ENCODE measurements at places on chromosomes 1 and 21.

DNA sequence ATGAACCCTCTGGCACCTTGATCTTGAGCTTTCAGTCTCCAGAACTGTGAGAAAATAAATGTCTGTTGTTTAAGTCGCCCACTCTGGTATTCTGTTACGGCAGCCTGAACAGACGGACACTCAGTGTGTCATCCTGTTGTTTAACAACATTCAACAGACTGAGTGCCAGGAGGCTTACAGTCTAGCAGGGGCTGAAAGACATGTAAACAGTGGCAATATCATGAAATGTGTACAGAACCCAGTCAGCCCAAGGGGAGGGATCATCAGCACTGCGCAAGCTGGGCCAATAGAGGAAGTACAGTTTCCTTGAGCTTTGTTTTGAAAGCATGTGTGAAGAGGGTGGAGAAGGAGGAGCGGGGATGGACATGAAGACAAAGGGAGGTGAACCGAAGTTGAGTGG is 13.6 kb downstream of the DIP2A start:
- no peak for DNase-seq

GRCh38 chr21:34343838-34344381 is 19.9 kb upstream of the KCNE2 start:
- DNase-seq, result no peak

- DNase-seq, result no peak
Observed at GRCh38 chr21:29075706-29076466, 2.4 kb upstream of the CCT8 start.

DNA sequence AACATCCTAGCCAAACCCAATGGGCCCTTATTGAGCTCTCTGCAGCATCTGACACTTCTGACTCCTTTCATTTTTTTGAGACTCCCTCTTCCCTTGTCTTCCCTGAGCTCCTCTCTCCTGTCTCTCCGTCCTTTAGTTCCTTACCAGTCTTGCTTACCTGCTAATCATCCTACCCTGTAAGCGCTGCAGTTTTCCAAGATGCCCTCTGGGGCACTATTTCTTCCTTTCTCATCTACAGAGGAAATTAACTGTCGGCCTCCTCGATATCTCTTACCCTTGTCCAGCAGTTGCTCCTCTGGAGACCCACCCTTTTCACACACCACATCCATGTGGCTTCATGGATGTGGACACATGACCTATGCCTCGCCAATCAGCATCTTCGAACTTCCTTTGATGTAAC is 6.8 kb downstream of the GPR161 start:
- DNase-seq, result no peak

DNA sequence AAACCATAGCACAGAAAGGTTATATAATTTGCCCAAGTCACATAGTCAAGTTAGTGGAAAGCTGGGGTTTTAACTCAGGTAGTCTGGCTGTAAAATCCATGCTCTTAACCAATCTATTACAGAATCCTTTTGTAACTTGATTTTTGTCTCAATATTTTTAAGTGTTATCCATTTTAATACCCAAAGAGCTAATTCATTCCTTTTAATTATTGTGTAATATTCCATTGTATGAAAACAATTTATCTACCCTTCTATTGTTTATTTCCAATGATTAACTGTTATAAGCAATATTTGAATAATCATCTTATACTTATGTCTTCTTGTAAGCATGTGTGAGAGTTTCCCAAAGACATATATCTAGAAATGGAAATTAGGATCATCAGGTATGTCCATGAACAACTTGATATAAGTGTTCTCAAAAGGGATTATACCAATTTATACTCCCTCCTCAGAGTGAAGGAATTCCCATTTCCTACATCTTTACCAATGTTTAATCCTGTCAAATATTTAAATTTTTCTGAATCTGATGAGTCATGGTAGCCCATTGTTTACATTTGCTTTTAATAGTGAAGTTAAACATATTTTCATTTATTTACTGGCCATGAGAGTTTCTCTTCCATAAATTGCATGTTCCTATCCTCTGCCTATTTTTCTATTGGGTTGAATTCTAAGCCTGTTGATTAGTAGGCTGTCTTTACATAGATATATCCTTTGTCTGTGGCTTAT is 13.9 kb downstream of the TEX50 start:
- no peak for DNase-seq

DNA sequence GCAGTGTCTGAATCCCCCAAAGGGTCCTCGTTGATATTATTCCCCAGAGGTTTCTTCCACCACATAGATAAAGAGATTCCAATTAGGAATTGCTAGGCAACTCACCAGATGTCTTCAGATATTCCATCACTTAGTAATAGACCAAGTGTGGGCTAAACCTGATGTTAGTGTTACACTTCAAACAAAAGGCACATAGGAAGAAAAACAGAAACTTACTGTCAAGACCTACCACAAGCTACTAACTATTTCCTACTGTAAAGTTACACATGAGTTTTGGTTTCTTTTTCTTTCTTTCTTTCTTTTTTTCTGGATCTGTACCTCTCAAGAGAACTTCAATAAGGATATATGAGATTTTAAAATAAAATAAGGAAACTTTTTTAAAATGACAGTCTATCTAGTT is 879.1 kb upstream of the NEGR1 start:
- no peak for DNase-seq

- no peak for DNase-seq
Observed at GRCh38 chr21:25904044-25904695, 169.4 kb downstream of the GABPA start.

- no peak for DNase-seq
Observed at GRCh38 chr1:83961571-83962295, 37.2 kb downstream of the TTLL7 start.

DNA sequence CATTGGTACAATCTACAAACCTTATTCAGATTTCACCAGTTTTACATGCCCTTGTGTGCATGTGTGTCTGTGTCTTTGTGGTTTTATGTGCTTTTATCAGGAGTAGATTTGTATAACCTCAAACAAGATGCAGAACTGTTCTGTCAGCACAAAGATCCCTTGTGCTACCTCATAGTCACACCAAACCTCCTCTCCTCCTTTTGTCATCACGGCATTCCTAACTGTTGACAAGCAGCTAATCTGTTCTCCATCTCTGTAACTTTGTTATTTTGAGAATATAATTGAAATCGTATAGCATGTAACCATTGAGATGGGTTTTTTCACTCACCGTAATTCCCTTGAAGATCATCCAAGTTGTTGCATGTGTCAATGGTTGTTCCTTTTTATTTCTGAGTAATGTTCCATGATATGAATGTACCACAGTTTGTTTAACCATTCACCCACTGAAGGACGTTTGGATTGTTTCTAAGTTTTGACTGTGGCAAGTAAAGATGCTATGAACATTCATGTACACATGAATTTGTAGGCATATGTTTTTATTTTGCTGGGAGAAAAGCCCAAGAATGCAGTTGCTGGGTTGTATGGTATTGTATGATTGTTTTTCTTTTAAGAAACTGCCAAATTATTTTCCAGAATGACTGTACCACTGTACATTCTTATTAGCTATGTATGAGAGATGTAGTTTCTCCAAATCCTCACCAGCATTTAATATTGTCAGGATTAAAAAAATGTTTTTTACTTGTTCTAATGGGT is 78.1 kb upstream of the B3GALT2 start:
- DNase-seq, result no peak

GRCh38 chr1:28718166-28718565 is 18.6 kb upstream of the YTHDF2 start:
- DNase-seq, result no peak

DNA sequence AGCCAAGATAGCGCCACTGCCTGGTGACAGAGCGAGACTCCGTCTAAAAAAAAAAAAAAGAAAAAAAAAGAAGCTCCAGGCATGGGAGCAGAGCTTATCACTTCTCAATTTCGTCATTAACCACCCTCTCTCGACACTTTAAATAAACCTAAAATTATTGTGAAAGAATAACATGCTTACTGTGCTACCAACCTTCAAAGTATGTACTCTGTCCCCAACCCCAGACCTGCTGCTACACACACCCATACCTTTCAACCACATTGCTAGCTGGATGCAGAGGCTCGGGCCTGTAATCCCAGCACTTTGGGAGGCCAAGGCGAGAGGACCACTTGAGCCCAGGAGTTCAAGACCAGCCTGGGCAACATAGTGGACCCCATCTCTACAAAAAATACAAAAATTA is 38.7 kb downstream of the GNPAT start:
- DNase-seq, result no peak

GRCh38 chr1:85259912-85260274 is 431 bp upstream of the C1orf52 start:
- no peak for DNase-seq

DNA sequence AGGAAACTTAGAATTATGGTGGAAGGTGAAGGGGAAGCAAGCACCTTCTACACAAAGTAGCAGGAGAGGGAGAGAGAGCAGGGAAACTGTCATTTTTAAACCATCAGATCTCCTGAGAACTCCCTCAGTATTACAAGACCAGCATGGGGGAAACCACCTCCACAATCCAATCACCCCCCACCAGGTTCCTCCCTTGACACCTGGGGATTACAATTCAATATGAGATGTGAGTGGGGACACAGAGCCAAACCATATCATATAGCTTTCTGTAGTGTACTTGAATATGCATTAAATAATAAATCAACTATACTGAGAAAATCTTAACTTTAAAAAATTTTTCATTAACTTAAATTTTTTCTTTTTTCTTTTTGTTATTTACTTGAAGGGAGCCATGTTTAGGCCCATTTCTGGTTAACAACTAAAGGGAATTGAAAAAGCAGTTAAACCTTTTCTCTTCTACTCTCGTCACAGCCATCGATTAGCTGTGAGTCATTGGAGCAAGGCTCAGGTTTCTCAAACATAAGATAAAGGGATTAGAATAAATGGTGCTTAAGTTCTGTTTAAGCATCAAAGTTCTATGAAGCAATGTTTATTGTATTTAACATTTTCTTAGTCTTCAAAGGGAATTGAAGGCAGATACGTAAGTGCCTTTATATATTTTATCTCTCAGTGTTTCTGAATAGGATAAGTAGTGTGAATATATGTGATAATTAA is 72.2 kb upstream of the DPT start:
- no peak for DNase-seq

DNA sequence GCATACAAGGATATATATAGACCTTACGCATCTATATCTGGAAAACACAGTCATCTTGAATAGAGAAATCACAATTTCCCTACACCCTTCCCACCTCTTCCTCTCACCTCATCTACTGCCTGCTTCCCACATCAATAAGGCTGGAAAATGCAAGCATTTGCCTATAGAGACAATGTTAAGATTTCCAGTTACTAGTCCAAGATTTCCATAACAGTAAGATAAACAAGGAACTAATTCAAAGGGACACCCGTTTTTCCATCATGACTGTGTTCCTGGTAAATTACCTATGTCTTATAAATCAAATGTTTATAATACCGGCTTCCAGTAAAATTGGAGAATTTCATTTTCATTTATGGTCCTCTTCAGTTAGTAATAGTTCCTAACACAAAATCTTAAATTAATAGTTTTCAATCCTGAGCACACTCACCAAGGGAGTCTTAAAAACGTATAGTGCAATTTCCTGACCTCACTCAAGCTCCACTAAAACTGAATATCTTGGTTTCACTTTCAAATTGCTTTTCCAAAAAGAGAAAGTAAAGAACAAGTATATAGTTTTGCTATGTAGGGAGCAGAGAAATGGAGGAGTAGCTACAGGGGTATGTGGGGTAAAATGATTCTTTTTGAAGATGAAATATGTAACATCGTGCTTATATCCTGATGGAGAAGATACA is 398.7 kb downstream of the PLPP3 start:
- DNase-seq, result no peak

- no peak for DNase-seq
Observed at GRCh38 chr1:183226963-183227362, 40.9 kb downstream of the LAMC2 start.

- no peak for DNase-seq
Observed at GRCh38 chr21:45237401-45237800, 50.3 kb downstream of the POFUT2 start.

- DNase-seq, result no peak
Observed at GRCh38 chr1:16145662-16146278, 10.1 kb downstream of the EPHA2 start.

DNA sequence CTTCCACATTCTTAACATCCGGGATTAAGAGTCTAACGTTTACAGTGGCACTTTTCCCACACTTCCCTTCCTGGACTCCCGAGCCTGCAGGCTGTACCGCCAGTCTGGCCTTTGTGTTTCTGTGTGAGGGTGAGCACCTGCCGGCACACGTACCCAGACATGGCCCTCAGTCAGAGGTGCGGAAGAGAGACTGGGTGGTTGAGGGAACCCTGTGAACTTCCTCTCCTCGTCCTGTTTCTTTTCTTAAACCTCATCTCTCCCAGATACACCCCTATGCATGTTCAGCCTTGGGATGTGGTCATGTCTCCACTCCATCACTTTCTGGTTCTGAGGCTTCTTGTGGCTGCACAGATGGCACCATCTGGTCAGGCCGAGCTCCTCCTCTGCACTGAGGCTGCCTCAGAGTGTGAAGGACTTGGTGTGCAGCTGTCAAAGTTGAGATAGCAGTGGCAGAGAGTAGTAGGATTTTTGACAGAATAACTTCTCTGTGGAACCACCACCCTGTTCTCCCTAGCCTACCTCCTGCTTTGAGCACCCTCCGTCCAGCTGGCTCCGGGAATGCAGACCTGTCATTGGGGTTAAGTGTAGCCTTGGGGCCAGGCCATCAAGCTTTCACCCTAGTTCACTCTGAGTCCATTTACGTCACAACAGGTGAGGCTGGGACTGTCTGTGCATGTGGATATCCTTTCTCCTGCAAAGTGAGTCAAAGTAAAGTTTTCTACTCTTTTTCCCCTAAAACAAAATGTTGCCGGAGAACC is 31.4 kb downstream of the VASH2 start:
- DNase-seq, result no peak

DNA sequence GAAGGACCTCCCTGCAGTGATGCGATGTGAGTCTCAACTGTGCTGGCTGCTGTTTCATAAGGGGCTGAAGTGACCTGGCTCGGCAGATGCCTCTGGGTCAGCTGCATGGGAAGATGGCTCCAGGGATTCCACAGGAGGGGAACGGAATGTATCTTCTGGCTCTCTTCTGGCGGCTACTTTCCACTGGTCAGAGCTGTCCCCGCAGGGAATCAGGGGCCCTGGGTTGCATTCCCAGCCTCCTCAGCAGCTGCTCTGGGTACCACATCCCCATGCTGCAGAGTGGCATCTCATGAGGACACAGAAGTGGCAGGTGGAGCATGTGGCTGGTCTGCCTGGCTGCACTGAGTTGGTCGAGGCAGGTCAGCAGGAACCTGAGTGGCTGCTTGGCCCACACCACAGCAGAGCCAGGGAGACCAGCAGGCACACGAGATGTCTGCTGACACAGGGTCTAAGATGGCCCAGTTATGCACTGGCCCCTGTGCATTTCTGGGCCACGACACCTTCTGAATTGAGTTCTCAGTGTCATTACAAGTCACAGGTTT is 42.8 kb downstream of the POFUT2 start:
- no peak for DNase-seq

GRCh38 chr1:39229504-39229903 is 25.0 kb downstream of the MACF1 start:
- no peak for DNase-seq

GRCh38 chr1:235057385-235058306 is 71.0 kb downstream of the TOMM20 start:
- no peak for DNase-seq

DNA sequence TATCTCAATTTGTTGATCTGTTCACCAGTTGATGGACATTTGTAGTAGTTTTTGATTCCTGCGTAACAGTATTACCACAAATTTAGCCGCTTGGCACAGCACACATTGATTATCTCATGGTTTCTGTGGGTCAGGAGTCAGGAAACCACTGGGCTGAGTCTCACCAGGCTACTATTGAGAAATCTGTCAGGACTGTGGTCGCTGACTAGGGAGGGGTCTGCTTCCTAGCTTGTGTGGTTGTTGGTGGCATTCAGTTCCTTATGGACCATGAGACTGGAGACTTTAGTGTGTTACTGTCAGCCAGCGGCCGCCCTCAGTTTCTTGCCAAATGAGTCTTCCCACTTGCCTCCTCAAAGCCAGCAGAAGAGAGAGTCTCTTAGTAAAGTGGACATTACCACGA is 9.8 kb downstream of the PEX14 start:
- DNase-seq, result no peak
